CD4-positive, alpha-beta memory T cell (primary cell): ENCODE measurements at places on chromosomes 1 and 21. TPM values are rescaled to one million over a fixed set of nuclear protein-coding genes. Genes with fewer than 3 reads are reported as not detected.

PLPP3 gene
- total RNA-seq, result 0.61 TPM

LCE3D gene
- total RNA-seq, result not detected

SPATA21 gene
- total RNA-seq, result not detected

LCE3E gene
- not detected for total RNA-seq

DNA sequence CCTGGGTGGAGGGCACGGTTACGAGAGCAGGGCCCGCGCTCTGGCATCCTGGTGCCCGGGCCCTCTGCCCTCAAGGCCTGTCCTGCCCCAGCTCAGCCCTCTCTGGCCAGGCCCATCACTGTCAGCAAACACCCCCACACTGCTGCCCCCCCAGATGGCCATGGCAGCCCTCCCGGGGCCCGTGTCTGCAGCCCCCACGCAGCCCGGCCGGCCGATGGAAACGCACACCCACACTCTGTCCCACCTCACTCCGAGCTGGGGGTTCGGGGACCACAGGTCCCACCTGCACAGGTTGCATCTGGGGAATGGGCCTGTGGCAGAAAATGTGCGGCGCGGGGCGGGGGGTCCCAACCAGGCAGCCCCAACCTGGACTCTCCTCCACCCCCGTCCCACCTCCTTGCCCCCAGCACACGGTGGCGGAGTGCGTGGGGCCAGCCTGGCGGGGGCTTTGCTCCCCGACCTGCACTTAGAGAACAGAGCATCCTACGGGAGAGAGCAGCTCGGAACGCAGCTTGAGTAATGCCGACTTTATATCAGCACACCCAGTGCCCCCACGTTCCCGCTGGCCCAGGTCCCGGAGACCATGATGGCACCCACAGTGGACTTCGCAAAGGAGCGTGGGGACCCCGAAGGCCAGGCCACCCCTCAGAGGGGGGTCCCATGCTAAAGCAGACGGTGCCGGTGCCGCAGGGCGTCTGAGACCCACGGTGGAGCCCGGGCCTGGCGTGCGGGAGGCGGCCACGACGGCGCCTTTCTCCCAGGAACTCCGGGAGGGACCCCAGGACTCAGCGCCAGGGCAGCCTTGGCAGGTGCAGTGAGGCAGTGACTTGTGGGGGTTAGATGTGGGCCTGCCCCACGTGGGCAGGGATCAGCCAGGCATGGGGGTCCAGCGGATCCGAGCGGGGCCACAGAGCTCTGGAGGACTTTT, 7.5 kb upstream of the RNF223 start:
- H3K36me3 ChIP-seq, result no peaks in the 10 kb centered on the region
- no peak overlapping the region for H3K27ac ChIP-seq
- DNase-seq, result no peak
- peaks cover 10% of the 10 kb centered on the region for H3K4me1 ChIP-seq

DNA sequence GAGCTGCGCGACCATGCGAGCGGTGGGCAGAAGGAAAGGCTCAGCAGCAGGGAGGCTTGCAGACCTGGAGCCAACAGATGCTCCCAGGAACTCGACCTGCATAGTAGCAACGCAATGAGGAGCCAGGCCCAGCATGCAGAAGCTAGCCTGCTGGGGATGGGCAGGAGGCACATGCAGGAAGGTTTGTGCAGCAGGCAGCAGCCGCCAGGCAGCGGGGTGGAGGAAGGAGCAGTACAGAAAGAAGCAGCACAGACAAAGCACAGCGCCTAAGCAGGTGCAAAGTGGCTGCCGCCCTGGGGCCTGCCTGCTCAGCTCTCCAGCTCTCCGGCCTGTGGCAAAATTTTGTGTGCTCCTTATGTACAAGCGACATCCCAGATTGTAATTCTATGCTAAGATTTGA, 213.5 kb upstream of the MAP1LC3C start:
- H3K4me3 ChIP-seq, result no peak overlapping the region
- no peak for DNase-seq
- H3K4me1 ChIP-seq, result no peaks in the 10 kb centered on the region
- no peaks in the 10 kb centered on the region for H3K36me3 ChIP-seq
- H3K27me3 ChIP-seq, result no peaks in the 10 kb centered on the region
- H3K27ac ChIP-seq, result no peak overlapping the region

DNA sequence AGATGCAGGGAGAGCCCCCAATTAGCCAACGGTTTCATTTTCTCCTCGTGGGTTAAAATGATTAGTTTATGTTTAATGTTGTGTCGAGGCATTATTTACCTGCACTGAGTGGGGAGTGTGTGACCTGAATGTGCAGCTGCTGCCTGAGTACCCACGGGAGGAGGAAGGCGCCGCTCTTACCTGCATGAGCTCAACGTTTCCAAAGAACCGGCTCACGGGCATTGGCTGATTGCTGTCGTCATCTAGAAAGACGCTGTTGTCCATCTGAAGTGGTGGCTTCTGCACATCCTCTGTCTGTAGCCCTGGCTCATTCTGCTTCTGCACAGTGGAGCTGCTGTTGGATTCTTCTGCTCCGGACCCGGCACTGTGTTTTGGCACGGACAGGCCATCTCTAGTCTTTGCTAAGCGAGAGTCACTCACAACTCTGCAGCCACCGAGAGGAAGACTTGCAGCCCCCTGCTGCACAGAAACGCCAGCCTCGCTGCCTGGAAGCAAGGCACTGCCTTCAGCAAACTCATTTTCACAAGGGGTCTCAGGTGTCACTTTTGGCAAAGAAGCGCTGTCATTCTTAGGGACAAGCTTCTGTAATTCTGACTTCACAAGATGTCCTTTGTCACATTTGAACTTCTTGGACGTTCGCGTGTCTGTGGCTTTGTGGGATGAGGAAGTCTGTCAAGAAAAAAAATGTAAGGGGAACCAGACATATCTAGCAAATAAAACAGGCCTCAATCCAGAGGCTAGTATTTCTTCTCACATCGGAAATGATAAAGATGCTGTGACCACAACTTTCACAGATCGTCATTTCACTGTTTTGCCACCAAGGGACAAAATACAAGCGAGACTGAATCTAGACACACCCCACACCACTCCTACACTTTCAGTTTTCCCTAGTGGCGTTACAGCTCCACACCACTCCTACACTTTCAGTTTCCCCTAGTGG, 9.4 kb downstream of the C1orf174 start:
- H3K27me3 ChIP-seq, result no peaks in the 10 kb centered on the region
- no peak for DNase-seq
- peaks cover 19% of the 10 kb centered on the region for H3K4me1 ChIP-seq
- H3K4me3 ChIP-seq, result peak overlapping the region; percentile 26
- H3K36me3 ChIP-seq, result peaks cover 28% of the 10 kb centered on the region

DNA sequence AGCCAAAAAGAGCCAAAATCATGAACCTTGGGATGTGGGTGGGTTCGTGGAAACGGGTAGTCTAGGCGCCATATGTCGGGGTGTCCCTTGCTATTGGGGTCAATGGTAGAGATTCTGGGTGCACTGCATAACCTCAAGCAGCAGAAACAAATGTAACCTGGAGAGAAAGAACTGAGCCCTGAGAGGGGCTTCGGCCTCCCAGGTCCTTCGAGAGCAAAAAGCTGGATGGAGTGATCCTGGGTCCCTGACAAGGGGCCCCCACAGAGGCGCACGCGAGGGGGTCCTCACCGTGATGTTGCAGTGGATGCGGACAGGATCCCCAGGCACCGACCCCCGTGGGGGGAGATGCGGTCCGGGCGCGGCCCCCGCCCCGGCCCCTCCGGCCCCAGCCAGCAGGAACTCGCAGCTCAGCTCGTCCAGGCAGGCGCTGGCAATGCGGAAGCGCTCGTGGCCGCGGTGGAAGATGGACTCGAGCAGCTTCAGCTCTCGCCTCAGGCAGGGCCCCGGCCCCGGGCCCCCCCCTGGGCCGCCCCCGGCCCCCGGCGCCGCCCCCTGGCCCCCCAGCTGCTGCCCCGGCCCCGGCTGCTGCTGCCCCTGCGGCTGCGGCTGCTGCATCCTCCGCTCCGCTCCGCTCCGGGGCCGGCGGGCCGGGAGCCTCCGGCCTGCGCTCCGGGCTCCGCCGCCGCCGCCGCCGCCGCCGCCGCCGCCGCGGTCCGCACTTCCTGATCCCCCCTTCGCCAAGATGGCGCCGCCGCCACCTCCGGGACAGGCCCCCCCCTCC, at the start of gene UBE2Q1:
Gene UBE2Q1 (minus strand): TSS at position 724 of the 781 bp plus-strand sequence. CDS start 109 bp downstream, at position 615.
- H3K36me3 ChIP-seq, result peaks cover 31% of the 10 kb centered on the region
- peak; percentile 52 for DNase-seq
- peak within 1 kb of the TSS; percentile 84 for H3K4me3 ChIP-seq
- H3K27ac ChIP-seq, result peak within 1 kb of the TSS; percentile 82
- H3K27me3 ChIP-seq, result no peaks in the 10 kb centered on the region

GRCh38 chr1:30043256-30043655, 680.1 kb downstream of the MATN1 start:
- no peak overlapping the region for H3K4me3 ChIP-seq
- DNase-seq, result no peak
- no peaks in the 10 kb centered on the region for H3K4me1 ChIP-seq
- H3K27ac ChIP-seq, result no peak overlapping the region
- no peaks in the 10 kb centered on the region for H3K27me3 ChIP-seq

GRCh38 chr1:181179987-181180365, 91.5 kb downstream of the IER5 start:
- H3K4me1 ChIP-seq, result peaks cover 17% of the 10 kb centered on the region
- no peak overlapping the region for H3K27ac ChIP-seq
- no peak overlapping the region for H3K4me3 ChIP-seq
- peak; percentile 29 for DNase-seq
- no peaks in the 10 kb centered on the region for H3K36me3 ChIP-seq
- H3K27me3 ChIP-seq, result no peaks in the 10 kb centered on the region
